ENCODE measurements at places on chromosomes 5 and 9.

GRCh38 chr5:180523629-180524466, 29.7 kb downstream of the CNOT6 start:
- DNase-seq = no peak

DNA sequence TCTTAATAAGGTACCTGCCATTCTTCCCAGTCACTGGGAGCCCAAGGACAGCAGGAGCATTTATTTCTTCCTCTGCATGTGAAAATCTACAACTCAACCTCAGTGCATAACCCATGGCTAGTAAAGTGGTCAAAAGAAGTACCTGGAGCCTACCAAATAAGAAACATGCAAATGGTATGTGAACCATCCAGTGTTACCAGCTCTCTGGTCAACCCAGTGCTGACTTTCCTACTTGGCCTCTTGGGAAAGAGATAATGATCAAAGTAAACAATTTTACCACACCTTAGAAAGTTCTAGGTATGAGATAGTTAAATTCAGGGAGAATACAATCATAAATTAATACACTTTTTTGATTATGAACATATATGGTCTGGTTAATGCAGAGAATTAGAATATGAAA, 325.6 kb downstream of the ENC1 start:
- no peak for DNase-seq

GRCh38 chr9:138098116-138098907, 220.7 kb downstream of the CACNA1B start:
- no peak for DNase-seq

DNA sequence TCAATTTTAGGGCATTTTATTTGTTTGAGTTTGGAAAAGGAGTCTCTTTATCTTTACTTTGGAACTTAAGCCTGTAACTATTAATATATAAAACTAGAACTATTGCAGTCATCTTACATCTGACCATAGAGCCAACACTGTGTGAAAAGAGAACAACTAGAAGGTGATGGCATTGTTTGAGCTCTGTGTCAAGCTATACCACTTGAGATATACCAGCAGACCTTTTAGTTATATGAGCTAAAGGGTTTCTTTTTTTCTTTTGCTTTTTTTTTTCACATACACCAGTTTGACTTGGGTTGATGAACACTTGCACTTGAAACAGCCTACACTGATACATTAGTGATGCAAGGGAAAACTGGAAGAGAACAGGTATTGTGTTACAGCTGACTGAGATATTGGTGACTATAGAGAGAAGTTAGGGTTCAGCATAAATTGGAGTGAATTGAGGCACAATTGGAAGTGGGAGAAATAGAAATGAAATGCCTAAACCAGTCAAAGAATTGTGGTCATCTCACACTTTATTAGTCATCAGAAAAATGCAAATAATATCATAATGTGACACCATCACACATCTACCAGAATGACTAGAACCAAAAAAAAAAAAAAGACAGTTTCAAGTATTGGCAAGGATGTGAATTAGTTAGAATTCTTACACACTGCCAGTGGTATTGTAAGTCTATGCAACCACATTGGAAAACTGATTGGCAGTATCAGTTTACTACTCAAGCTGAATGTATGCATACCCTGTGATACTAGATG, 60.9 kb downstream of the ADRB2 start:
- DNase-seq = no peak

GRCh38 chr9:100086097-100086635, 12.6 kb downstream of the ERP44 start:
- DNase-seq = no peak

GRCh38 chr5:171537070-171537849, 117.8 kb downstream of the FGF18 start:
- DNase-seq = no peak

- no peak for DNase-seq
Measured at GRCh38 chr9:16602494-16602893, 268.0 kb downstream of the BNC2 start.

DNA sequence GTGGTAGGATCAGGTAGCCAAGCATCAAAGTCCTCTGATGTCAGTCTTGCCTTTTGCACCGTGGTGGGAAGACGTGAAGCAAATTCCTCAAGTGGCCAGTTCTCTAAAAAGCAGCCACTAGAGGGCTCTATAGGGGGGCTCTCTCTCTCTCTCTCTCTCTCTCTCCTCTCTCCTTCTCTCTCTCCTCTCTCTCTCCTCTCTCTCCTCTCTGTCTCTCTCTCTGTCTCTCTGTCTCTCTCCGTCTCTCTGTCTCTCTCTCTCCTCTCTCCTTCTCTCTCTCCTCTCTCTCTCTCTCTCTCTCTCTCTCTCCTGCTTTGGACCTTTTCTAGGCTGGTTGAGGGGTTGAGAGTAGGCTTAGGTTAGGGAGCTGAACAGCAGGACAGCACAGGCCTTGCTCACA, 13.9 kb upstream of the OSMR start:
- no peak for DNase-seq

- DNase-seq = no peak
Measured at GRCh38 chr9:85914108-85914507, 26.8 kb upstream of the NAA35 start.

- DNase-seq = no peak
Measured at GRCh38 chr9:34744295-34745221, 34.6 kb upstream of the CCL21 start.

GRCh38 chr5:30734118-30734517, 459.4 kb upstream of the CDH6 start:
- no peak for DNase-seq

DNA sequence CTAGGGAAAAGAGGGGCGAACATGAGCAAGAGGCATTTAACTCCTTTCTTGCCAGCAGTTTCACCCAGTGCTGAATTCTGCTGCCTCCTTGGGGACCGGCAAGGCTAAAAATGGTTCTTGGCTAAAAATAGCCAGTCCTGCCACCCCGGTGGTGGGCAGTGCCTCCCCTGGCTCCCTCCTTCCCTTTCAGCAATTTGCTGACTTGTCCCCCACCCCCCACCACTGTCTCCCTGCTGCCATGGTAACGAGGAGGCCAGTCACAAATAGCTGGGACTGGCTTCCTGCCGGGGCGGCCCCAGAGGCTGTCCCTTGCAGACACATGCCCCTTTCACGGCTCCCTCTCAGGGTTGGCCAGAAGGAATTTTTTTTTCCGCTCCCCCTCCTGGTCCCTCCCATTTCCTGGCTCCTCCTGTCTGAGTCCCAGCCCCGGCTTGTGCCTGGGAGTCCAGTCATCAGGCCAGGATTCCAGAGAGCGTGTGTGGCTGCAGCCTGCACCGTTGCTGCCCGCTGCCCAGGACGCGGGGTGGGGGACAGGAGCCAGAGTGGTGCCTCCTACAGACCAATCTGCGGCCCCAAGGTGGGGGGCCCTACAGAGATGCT, 130.3 kb downstream of the RGS3 start:
- DNase-seq = no peak

- no peak for DNase-seq
Measured at GRCh38 chr5:2566284-2566683, 185.2 kb downstream of the IRX2 start.

GRCh38 chr5:82425591-82425990, 147.4 kb upstream of the RPS23 start:
- no peak for DNase-seq

DNA sequence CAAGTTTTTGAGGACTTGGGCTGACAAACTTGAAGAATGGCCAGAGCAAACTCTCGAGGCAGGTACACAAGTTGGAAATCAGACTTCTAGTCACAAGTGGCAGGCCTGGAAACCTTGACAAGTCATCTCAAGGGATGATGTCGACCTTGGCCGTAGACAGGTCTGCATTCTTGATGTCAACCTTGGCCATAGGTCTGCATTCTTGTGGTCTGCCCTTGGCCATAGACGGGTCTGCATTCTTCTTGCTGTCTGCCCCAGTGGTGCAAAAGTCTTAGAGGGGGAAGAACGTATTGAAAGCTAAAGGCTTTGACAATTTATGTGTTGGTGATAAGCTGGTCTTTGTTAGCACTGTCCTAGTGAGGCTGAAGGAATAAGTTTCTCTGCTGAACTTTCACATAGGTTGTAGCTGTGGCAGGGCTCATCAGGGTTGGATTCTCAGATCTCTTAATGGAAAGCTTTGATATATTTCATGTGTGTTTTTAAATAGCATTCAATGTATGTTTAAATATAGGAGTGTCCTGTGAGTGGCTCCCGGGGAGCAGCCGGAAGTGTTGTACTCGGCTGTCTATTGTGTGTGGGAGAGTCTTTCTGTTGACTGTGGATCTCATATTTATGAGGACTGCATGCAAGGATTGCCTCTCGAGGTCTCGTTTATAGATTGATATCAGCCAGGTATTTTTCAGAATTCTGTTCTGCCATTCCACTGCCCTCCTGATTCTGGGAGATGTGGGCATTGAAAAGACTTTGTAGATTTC, 27.0 kb downstream of the SUB1 start:
- DNase-seq = no peak

DNA sequence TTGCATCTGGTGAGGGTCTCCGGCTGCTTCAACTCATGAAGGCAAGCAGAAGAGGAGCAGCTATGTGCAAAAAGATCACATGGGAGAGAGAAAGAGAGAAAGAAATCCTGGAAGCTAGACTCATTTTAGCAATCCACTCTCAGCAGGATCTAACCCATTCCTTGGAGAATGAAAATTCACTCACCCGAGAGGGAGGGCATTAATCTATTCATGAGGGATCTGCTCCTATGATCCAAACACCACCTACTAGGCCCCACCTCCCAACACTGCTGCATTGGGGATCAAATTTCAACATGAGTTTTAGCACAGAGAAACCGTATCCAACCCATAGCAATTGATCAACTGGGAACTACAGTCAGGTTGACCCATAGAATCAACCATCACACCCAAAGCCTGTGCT, 98.1 kb upstream of the SV2C start:
- no peak for DNase-seq

- DNase-seq = no peak
Measured at GRCh38 chr9:96382175-96382574, 1.3 kb downstream of the SLC35D2 start.

DNA sequence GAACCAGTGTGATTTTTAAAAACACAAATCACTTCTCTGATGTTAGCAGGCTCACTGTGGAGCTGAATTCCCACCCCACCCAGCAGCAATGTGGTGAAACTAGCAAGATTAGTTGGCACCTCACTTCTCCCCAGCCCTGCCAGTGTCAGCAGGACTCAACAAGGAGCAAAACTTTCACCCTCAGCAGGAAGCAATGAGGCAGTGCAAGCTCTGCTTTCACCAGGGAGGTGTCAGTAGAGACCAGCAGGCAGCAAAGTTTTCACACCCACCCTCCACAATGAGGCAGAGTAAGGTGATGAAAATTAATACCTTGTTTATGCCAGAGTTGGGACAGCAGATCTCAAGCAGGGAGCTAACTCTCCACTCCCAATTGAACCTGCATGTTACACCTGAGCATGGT, 565.0 kb downstream of the CETN3 start:
- DNase-seq = no peak

DNA sequence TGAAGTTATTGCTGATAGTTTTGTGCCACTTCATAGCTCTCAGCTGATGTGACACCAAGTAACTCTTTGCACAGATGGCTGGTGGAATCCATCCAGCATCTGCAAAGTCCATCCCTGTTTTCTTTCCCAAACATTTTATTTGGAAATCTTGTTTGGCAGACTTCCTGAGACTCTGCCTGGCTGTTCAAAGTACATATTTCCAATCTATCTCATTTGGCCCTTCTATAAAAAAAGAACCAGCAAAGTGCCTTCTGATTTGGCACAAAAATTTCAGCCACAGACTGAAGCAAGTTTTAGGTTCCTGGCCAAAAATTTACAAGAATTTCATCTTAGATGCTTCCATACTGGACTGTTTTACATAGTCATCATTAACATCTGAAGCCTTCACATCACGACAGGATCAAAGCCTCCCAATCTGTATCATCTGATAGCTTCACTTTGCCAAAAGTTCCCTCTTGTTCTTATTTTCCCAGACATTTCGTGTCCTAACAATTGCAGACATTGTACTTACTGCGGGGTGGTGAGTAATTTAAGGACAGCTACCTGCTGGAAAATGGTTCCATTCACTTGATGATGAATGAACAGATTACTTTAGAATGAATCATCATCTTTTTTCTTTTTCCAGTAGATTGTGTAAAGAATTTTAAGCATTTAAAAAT, 377.3 kb downstream of the KIAA0825 start:
- DNase-seq = no peak

- no peak for DNase-seq
Measured at GRCh38 chr9:21967169-21967568, 27.0 kb downstream of the CDKN2A start.
